ENCODE measurements at places on chromosomes 6 and 20.

- DNase-seq: no peak
Measured at GRCh38 chr6:3278691-3279090, 19.9 kb downstream of the PSMG4 start.

- no peak for DNase-seq
Measured at GRCh38 chr6:53679446-53679933, 13.9 kb upstream of the KLHL31 start.

DNA sequence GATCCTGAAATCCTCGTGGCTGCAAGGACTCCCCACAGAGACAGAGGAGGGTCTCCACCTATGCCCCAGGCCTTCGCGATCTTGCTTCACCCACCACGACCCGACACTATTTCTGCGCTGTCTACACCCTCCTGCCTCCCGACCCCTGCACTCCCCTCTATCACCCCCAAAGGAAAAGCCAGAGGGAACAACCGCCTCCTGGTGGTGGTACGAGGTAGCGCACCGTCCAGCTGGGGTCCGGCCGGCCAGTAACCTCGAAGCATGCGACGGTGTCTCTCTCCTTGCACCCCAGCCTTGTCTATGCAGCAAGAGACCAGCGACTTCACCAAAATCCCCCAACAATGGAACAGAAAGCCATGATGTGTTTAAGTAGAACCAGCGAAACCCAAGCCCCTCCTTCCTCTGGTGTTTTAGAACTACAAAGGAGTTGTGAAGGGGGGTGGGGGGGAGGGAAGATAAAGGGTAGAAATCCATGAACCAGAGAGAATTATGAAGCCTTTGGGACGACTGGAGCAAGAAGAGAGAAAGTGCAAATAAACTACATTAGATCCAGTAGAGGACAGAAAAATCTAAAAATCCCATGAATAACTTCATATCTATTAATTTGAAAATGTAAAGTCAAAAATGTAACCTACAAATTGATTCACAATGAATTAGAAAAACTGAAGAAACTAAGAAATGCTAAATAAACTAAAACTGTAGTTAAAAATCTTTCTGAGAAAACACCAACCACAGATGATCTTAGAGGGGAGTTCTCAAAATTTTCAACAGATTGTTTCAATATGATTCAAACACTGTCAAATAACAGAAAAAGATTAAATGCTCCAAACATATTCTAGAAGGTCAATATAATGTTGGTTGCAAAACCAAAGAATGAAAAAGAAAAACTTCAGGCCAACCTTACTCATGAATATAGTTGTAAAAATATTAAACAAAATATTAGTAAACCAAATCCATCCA, 168.0 kb downstream of the CDK19 start:
- DNase-seq: no peak

- DNase-seq: no peak
Measured at GRCh38 chr6:100346828-100347227, 117.9 kb downstream of the SIM1 start.

GRCh38 chr6:138188278-138188941, 26.7 kb downstream of the ARFGEF3 start:
- no peak for DNase-seq

GRCh38 chr20:60249436-60249835, 291.2 kb downstream of the CDH26 start:
- DNase-seq: no peak

GRCh38 chr6:47061309-47062300, 19.5 kb upstream of the ADGRF1 start:
- no peak for DNase-seq

DNA sequence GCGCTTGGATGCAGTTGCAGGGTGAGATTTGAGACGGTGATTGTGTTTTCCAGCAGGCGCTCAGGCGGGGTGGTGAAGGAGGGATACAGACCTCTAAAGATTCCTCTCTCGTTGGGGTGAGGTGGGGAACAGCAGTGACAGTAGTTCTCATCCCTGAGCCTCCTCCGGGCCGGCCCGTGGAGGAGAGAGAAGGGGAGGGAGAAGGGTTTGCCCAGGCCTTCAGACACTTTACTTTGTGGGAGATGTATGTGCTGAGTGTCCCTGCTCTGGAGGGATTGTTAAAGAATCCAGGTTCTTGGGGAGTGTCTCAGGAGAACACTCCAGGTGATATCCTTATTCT, 41.0 kb downstream of the PSMB9 start:
- DNase-seq: no peak

GRCh38 chr6:165571068-165571682, 91.9 kb downstream of the PDE10A start:
- DNase-seq: no peak

DNA sequence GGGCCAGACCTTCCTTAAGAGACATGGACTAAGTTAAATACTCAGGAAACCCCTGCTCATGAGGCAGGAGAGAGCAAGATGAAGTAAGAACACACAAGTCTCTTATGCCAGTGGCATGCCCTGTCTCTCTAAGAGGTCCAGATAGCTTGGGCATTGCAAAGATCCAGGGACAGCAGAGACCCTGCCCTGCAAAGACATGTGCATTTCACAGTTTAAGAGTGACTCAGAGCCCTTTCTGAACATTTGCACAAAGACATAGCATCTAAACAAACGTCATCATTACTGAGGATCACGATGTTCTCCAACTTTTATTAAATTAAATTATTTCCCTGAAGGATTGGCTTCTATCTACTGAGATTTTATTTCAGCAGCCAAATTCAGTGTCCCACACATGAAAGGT, 230.5 kb upstream of the RIN2 start:
- no peak for DNase-seq

DNA sequence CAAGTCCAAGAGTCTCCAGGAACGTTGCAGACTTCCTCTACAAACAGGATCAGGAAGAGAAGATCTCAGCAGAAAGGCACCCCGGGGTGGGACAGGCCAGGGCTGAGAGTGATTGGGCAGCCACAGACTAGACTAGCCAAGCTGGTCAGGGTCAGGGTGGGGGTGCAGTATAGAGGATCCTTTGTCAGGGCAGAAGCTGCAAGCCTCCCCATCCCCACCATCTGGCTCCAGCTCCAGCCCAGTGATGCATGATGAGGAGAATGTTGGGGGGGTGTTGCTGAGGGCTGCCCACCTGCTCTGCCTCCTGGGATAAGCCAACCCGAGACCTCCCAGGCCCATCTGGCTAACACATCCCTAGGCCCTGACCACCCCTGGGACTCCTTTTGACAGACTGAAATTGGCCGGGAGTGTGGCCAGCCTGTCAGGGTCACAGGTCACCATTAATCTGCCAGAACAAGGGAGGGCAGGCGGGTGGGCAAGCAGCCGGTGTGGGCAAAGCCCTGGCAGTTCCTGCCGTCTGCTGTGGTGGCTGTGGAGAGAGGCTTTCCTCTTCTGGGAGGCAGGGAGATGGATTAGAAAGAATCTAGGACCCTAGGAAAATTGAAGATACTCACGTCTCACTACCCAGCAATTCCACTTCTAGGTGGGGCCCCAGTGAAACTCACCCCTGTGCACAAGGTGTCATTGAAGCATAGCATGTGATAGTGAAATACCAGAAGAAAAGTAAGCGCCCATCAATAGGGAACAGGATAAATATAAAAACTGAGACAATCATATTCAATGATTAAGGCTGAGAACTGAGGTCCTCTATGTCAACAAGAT, 22.1 kb upstream of the SNTA1 start:
- DNase-seq: no peak

DNA sequence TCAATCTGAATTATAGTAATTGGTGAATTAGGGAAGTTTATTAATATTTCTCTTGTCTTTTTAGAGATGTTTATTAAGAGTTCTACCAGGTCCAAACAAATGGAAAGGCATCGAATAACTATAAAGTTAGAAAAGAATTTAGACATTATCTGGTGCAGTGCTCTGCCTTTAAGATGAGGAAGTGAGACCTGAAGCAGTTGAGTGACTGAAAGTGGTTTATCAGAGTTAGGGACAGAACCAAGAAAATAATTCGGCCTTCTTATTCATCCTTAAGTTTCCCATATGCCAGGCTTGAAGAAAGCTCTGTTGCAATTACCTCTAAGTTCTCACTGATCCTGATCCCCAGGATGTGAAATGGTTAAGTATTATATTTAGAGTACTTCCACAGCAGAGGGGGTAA, 94.2 kb upstream of the FLRT3 start:
- DNase-seq: no peak

- no peak for DNase-seq
Measured at GRCh38 chr6:40253420-40253819, 319.2 kb upstream of the MOCS1 start.

- DNase-seq: no peak
Measured at GRCh38 chr20:49394264-49394663, 88.2 kb downstream of the KCNB1 start.

GRCh38 chr20:21219686-21220085, 83.4 kb upstream of the XRN2 start:
- DNase-seq: no peak

DNA sequence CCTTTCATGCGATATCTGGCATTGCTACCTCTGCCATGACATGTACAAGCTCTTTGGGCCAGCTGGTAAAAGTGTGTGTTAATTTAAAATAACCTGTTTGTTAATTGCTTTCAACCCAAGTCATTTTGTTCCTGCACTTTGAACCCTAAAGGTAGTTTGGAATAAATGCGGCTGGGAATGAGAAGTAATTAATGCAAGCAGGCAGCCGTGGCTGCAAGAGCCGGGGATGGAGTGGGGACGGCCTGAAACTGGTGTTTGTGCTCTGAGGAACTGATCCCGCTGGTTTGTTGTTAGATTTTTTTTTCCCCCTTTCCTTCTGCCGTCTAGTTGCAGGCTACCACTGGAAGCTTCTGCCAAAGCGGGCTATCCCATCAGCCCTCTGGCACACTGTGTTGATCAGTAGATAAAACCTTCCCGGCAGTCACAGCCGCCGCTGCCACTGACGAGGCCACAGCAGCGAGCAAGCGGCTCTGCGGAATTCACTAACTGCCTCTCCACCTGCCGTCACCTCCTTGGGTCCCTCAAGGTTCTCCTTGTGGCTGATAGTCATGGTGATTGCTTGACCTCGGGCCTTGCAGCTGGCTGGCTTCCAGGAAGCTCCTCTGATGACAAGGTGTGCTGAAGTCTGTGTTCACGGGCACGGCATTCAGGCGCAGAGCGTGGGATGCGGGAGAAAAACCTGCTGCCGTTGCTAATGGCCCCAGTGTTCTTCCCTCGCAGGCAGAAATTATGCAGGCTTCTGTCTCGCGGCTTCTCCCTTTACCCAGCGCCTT, 315.9 kb downstream of the TFAP2A start:
- no peak for DNase-seq

DNA sequence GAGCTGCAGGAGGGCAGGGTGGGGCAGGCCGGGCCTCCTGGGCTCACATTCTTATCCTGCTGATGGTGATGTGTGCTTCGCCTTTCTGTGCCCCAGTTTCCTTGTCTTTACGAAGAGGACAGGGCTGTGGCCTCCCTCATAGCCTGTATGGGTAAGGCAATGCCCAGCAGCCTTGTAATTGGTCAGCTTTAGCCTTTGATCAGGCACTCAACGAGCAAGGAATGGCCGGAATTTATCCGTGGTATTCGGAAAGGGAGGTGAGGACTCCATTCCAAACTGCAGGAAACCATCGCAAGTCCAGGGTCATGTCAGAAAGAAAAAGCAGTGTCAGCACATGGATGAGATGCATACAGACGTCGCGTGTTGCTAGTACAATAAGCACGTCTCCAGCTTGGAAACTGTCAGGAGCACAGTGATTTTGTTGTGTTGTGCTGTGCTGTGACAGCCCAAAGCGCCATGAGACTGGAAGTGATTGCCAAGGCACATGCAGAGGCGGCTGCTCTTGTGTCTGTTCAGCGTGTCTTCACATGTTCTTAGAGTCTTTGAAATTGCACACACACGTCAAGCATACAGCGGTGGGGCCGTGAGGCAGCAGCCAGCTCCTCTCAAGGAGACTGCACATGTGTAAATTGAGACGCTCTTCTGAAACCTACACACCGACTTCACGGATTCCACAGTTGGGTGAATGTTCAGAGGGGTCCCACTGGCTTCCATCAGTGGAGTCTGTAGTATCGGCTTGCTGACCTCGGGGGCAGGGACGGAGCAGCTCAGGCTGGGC, 6.2 kb downstream of the SS18L1 start:
- DNase-seq: no peak

GRCh38 chr20:41769592-41770018, 151.4 kb upstream of the CHD6 start:
- no peak for DNase-seq

DNA sequence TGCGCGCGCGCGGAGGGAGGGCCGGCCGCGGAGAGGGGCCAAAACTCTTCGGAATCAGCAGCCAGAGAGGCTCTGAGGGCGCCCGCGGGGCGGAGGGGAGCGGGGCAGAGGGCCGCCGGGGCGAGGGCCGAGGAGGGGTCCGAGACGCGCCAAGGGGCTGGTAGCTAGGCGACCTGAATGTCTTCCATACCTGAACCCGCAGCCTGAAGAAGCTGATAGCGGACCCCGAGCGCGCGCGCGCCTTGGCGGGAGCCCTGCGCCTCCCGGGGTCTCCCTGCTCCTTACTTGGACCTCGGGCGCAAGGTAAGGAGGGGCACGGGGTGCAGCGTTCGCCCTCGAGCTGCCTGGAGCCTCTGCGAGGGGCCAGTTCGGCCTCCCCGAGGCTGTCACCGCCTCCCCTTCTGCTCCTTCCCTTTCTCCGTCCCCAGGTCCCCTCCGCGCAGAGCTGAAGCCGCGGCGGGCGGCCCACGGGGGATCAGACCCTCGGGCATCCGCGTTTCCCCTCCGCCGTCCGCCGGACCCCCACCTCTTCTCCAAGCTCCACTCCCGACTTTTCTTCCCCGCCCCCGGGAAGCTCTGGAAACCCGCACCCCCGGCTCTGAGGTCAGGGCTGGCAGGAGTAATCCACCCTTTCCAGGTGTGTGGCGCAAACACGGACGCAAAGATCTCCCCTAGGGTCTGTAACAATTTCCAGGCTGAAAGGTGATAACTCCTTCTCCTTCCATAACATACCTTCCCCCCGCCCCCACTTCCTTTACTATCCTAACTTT, 13.1 kb upstream of the DEK start:
- no peak for DNase-seq

- no peak for DNase-seq
Measured at GRCh38 chr6:75849329-75850025, 100.4 kb downstream of the MYO6 start.

GRCh38 chr6:2589171-2589661, 161.5 kb downstream of the MYLK4 start:
- no peak for DNase-seq

DNA sequence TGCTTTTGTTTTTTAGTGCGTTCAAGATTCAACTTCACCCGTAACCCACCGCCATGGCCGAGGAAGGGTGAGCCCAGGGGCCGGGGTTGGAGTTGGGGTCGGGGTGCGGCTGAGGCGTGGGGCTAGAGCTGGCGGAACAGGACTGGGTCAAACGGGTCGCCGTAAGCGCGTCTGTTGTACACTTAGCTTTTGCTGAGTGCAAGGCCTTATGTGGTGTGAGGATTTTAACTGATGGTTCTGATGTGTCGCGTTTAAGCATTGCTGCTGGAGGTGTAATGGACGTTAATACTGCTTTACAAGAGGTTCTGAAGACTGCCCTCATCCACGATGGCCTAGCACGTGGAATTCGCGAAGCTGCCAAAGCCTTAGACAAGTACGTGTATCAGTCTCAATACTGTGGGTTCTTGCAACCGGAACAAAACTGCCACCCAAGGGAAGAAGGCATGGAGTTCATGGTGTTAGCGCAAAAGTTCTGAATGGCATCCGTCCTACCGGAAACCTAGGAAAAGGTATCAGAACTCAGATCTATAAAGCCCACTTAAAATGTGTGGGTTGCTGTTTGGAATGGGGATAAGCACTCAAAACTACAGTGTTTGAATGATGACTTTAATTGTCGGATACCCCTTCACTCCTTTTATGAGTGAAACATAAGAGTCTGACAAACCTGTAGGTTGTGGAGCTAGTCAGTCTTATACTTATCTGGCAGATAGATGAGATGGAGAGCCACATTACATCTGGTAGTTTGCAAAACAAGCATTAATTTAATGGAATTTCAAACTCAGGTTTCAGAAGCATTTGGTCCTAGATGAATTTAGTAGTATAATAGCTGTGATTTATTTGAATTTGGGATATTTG, 574 bp downstream of the RPS12 start:
- DNase-seq: no peak

Data from CD8-positive, alpha-beta T cell (primary cell).